NCI-H187 (cell line): ENCODE measurements at places on chromosomes 6 and 20.

GRCh38 chr6:129508477-129509145 lies 201.4 kb downstream of the ARHGAP18 start:
- no peak for DNase-seq

- DNase-seq, result no peak
Observed at GRCh38 chr6:139597771-139598755, 223.6 kb upstream of the CITED2 start.

GRCh38 chr6:147699637-147700036 lies 191.1 kb downstream of the SAMD5 start:
- no peak for DNase-seq

- DNase-seq, result no peak
Observed at GRCh38 chr6:47380251-47380650, 70.5 kb upstream of the TNFRSF21 start.

DNA sequence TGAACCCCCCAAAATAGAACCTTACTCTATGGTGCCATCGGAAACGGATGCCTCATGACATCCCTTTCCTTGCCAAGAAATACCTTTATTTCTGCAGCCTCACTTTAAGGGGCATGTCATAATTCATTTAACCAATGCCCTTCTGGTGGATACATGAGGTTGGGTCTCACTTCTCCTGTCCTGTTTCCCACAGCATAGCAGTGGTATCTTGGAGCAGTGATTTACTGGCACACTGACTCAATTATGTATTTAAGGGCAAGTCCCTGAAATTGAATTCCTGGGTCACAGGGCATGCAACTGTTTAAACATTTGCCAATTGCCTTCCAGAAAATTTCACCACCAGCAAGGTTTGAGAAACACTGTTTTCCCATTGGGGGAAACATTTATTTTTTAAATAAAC lies 639 bp upstream of the LBP start:
- DNase-seq, result no peak

- DNase-seq, result no peak
Observed at GRCh38 chr6:82617648-82618047, 254.0 kb downstream of the TPBG start.

GRCh38 chr20:36203861-36204260 lies 32.4 kb upstream of the AAR2 start:
- no peak for DNase-seq

DNA sequence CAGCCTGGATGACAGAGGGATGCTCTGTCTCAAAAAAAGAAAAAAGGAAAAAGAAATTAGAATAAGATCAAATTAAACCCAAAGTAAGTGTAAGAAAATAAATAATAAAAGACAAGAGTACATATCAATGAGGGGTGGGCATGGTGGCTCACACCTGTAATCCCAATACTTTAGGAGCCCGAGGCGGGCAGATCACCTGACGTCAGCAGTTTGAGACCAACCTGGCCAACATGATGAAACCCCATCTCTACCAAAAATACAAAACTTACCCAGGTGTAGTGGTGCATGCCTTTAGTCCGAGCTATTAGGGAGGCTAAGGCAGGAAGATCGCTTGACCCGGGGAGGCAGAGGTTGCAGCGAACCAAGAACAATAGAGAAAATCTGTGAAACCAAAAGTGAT lies 14.9 kb upstream of the STAU1 start:
- DNase-seq, result no peak

DNA sequence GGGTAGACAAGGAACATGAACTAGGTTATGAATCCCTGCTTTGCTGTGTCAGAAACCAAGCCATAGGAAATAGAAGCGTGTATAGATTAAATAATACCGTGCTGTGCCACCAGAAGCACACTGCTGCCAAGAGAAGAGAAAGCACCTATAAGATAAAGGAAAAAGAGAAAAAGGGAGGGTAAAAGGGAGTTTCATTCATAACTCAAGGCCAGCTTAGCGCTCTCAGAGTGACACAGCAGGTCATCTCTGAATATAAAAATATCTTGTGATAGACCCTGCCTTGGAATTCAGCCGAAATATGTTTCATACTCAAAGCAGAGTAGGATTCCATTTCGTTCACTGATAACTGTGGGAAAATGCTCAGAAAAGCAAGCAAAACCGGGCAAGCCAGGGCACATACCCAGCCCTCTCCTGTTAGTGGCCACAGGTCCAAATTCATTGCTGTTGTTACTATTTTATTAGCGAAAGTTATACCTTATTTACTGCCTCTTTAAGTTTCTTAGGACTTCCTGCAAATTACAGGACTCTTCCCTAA lies 8.7 kb downstream of the JAG1 start:
- no peak for DNase-seq

DNA sequence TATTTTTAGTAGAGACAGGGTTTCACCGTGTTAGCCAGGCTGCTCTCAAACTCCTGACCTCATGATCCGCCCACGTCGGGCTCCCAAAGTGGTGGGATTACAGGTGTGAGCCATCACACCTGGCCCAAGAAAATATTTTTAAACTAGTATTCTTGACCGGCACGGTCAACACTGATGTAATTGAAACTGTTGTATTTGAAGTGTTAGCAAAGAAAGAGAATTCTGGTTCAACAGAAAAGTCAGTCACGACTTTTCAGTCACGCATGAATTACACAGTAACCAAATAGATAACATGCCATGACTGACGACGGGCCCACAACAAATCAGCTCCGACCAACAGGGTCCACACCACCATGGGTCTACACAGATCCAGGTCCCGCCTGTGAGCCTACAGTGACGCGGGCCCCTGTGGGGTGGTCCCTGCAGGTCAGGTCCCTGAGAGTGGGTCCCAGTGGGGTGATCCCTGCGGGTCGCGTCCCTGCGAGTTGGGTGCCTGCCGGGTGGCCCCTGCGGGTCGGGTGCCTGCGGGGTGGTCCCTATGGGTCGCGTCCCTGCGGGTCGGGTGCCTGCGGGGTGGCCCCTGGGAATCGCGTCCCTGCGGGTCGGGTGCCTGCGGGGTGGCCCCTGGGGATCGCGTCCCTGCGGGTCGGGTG lies 1.0 kb downstream of the GMEB2 start:
- no peak for DNase-seq

GRCh38 chr6:41976794-41977484 lies 35.3 kb upstream of the CCND3 start:
- DNase-seq, result no peak

- no peak for DNase-seq
Observed at GRCh38 chr20:30419466-30419865, 838.0 kb upstream of the DEFB115 start.

DNA sequence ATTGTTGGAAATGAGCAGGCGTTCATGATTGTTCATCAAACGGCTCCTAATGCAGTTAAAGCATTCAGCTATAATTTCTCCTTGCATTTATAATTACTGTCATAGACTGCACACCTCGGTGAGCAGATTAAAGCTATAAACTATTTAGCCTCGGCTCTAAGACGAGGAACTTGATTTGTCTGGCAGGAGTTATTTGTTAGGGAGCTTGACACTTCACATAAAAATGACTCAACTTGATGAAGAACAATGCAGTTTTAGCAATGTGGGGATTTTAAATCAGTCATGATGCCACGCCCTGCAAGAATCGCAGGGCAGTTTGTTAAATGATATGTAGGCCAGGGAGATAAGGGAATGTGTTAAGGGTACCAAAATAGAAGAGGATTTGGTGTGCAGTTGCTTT lies 290.2 kb downstream of the TSHZ2 start:
- no peak for DNase-seq

DNA sequence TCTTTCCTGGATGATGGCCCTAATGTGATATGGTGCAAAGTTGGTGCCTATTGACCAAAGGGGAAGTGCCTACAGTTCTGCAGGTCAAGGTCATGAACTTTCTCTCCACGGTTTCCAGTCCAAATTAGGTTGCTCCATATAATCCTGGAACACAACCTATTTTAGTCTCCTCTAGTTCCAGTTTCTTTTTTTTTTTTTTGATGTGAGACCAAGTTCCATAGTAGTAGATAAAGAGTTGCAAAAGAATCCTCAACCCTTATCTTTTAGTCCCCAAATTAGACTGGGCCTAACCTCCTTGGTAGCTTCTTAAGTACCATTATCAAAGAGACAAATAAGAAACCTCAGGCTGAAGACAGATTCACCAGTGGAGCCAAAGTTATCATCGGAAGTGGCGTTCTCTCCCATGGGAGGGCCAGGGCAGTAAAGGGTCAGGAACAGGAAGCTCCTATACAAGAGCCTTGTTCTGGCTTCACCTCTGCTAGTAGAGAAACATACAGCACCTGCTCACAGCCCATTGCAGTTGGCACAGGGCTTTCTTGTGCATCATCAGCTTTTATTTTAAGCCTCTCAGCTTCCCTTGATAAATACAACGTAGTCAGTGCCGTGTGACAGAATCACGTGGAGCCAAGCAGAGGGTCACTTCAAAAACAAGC lies 132.2 kb upstream of the RREB1 start:
- no peak for DNase-seq

DNA sequence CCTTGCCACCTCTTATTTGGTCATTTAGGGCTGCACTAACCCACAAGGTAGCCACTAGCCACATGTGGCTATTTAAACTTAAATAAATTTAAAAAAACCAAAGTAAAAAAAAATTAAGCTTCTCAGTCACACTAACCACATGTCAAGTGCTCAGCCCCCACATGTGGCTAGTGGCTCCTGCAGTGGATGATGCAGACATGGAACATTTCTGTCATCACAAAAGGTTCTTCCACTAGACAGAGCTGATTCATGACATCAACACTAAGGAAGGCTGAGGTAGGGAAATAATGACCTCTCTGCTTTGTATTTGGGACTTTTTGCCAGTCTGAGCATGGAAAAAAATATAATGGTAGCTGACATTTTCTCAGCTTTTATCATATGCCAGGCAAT lies 173.0 kb upstream of the FERMT1 start:
- DNase-seq, result no peak

DNA sequence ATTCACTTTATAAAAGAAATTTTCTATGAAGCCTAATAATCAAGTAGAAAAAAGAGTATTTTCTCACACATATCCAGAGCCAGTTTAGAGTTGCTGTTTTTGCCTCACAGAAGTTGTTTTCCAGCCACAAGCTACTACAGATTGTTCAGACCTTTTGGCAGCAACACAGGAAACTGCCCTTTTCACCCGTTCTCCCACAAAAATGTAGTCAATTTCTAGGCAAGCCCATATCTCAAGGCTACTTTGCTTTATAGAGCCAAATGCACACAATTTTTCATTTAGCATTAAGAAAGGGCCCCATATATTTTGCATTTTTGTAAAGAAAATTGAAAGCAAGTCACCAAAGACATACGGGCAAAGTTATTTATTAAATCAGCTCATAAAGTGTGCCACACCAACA lies 49.5 kb downstream of the EPB41L2 start:
- no peak for DNase-seq

DNA sequence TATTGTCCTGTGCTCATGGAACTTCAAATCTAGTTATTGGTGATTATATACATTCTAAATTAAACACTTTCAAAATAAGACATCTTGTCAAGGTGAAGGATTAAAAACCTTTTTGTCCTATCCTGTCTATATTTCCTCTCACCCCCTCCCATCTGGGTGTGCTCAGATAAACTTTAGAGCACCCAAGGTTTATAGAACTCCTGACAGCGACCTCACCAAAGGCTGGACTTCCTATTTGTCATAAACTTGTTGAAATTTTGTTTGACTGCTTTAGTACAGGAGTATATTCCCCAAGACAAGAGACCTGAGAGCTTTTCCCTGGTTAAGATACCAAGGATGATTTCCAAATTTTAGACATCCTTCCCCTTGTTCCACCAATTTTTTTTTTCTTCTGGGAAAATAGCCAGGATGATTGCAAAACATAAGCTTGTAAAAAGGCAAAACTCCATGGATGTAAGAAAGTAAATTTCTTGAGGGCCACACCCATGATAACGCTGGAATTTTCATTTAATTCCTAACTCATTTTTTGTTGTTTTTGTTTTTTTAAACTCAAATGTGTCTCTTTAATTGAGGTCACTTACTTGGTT lies 33.0 kb downstream of the CARMIL1 start:
- DNase-seq, result no peak

- DNase-seq, result no peak
Observed at GRCh38 chr6:44779130-44779826, 391.8 kb downstream of the CDC5L start.

DNA sequence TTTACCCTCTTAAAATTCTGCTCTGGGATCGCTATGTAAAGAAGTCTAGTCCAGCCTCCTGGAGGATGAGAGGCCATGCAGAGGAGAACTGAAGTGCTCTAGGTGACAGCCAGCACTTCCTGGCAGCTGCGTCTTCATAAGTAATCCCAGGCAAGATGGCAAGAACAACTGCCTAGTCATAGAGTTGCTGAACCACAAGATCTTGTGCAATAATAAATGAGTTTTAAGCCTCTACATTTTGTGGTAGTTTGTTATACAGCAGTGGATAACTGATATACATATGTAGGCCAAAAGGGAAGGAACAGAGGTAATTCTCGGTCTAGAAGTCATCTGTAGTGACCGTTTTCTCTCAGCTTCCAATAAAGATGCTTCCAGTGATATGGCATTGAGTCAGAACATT lies 103.8 kb upstream of the FLRT3 start:
- DNase-seq, result no peak

DNA sequence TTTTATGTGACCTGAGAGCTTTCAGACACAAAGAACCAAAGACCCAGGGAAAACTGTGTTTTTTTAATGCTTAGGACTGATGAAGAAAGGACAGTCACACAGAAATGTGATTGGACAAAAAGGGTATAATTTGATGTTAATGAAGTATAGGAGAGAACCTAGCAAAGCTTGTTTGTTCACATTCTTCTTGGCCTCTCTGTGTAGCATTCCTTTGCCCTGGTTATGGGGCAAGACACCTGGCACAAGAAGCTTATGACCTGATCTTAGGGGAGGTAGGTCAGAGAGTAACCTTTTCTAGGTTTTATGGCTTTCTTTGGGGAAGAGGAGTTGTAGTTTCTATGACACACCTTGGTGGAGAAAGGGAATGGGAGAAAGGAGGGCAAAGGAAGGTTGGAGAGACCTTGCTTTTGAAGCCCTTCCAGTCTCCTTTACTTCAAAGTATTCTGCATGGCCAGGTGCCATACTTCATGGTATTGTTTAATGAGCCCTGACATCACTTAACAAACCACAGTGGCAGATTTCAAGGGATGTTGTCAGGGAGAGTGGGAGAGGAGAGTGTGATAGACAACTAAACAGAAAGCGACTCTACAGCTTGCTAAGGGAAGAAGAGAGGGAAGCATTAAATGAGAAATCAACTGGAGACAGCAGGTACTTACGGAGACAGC lies 701.8 kb upstream of the FLRT3 start:
- DNase-seq, result no peak

- DNase-seq, result no peak
Observed at GRCh38 chr20:58993332-58994248, 12.5 kb downstream of the NELFCD start.

DNA sequence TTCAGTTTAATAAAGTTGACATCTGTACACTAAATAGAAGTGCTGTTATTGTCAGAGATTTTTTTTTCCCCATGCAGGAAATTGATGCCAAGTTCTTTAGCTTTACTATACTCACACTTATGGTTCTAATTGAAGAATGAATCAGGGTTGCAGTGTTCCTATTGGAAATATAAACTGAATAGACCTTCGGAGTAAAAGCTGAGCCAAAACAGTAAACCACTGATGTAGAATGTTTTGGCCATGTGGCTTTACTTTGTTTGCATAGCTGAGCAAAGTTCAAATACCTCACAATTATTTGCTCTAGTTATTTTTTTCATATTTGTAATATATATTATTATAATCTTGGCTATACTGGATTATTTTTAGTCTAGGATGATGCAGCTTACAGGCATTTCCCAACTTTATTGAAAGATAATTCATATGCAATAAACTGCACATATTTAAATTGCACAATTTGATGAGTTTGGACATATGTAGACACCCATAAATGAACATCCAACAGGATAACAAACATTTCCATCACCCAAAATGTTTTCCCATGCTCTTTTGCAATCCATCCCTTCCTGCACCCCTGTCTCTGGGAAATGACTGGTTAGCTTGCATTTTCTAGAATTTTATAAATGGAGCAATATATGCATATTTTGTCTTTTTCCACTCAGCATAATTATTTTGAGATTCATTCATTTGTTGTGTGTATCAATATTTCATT lies 105.8 kb upstream of the NOX3 start:
- DNase-seq, result no peak
